ENCODE measurements at places on chromosomes 16 and 17.

GRCh38 chr16:1494129-1494640, 1.0 kb downstream of the TELO2 start:
- DNase-seq, result peak; percentile 68

GRCh38 chr17:78148286-78149016, 2.3 kb downstream of the C17orf99 start:
- DNase-seq, result no peak

GRCh38 chr17:78122216-78122930, 6.2 kb downstream of the TMC6 start:
- no peak for DNase-seq

- DNase-seq, result no peak
Measured at GRCh38 chr16:88196471-88197400, 186.0 kb upstream of the ZNF469 start.

GRCh38 chr17:10792151-10792550, 11.7 kb downstream of the TMEM238L start:
- no peak for DNase-seq

GRCh38 chr16:25141648-25142047, 30.1 kb downstream of the LCMT1 start:
- DNase-seq, result no peak

DNA sequence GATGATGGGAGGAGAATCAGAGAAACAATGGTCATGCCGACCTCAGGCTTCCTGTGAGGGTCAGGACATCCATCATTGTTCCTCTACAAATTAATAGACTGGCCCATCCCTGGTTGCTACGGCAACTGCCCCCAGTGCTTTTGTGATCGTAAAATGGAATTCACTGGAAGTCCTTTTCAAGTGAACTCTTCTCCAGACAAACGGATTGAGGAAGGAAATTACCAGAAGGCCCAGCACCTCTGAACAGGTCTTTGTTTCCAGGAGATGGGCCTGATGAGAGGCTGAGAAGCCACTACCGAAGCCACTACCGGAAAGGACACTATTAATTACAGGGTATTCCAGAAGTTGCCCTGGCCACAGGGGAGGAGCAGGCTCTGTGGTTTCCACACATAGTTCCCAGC, 126.0 kb downstream of the MGAT5B start:
- no peak for DNase-seq

GRCh38 chr16:72908362-72909167, 139.4 kb downstream of the ZFHX3 start:
- no peak for DNase-seq

DNA sequence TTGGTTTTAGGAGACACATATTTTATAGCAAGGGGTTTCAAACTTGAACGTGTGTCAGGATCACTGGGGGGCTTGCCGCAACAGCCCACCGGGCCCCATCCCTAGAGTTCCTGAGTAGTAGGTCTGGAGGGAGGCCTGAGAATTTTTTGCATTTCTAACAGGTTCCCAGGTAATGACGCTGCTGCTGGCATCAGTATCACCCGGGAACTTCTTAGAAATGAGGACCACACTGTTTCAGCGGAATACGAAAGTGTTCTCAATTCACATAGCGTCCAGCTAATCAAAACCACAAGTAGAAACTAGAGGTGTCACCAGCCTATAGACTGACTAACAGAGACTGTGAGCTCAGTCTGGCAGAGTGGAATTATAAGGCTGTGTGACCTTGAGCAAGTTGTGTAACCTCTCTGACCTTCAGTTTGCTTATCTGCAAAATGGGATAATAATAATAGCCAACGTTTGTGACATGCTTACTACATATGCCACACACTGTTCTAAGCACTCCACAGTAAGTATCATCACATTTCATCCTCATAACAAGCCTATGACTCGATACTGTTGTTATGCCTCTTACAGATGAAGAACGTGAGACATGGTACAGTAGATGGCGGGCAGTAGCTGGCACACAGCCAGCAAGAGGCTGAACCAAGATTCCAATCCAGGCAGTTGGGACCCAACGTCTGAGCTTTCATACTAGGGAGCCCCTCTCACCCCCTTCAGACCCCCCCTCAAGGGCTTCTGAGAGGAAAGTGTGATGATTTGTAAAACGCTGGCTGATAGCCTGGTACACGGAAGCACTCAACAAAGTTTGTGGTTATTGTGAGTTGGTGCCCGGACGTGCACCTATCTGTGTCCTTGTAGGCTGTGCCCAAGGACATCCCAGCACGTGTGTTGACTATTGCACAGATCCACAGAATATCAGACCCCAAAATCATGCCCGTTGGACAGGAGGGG, 4.6 kb upstream of the ICAM2 start:
- DNase-seq, result no peak

DNA sequence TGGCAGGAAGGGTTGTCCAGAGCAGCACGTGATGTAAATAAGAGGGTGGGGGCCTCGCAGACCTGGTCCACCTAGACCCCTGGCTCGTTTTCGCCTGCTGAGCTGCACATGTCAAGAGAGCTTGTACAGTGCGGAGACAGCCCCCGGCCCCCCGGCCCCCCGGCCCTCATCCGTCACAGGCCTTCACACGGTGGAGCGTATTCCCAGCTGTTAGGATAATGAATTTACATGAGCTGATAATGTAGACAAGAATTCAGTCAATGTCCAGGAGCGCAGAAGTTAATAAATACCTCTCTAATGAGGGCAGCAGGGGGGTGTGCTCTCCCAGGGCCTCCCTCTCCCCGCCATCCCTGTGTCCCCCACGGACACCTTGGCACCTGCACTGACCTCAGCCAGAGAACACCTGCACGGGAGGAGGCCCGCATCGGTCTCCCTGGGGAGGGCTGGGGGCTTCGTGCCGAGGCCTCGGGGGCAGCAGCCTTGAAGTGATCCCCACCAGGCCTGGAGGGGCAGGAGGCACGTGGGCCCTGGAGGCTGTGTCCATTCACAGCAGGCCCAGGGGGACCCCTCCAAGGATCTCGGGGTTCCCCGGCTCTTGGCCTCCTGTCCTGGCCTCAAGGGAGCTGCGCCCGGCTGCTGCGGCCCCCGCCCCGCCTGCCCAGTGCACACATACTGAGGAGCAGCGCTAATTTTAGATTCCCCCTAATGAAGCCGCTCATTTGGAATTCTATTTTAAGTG, 14.6 kb downstream of the GSE1 start:
- peak; percentile 57 for DNase-seq

DNA sequence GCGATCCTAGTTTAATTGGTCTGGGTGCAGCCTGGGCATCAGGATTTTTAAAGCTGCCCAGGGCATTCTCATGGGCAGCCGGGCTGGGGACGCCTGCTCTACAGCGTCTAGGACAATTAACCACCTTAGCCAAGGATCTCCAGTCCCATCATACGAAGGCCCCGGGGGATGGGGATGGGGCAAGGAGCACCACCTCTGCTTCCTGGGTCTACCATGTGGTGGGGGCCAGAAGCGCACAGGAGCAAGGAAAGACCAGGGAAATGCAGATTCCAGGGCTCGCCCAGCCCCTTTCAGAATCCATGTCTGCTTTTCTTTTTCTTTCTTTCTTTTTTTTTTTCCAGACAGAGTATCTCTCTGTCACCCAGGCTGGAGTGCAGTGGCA, 29.3 kb downstream of the TBC1D16 start:
- no peak for DNase-seq

- DNase-seq, result no peak
Measured at GRCh38 chr17:6305613-6306360, 129.1 kb downstream of the AIPL1 start.

DNA sequence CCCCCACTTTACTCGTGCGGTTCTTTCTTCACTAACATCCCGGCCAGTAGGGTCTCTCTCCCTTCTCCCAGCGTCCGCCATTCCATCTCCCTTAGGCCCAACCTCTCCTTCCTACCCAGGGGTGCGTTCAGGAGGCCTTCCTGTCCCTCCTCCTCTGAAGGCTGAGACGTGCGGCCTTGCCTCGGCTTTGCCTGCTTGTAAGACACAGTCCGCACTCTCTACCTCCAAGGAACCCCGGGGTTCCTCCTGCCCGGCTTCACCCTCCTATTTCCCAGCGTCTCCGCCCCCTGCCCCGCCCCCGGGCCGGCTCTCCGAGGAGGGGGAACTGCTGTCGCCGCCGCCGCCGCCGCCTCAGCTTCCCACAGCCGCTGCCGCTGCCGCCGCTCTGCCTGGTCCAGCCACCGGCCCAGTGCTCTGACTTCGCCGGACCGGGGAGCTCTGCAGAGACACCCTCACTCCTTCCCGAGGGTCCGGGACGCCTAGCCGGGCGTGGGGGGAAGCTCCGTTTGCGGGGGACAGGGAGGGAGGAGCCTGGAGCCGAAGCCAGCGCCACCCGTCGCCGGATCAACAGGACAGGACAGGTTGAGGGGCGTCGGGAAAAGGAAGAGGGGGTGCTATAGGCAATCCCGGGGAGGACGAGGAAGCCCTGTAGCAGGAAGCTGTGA, 1.2 kb upstream of the FGF11 start:
- DNase-seq, result peak; percentile 78

DNA sequence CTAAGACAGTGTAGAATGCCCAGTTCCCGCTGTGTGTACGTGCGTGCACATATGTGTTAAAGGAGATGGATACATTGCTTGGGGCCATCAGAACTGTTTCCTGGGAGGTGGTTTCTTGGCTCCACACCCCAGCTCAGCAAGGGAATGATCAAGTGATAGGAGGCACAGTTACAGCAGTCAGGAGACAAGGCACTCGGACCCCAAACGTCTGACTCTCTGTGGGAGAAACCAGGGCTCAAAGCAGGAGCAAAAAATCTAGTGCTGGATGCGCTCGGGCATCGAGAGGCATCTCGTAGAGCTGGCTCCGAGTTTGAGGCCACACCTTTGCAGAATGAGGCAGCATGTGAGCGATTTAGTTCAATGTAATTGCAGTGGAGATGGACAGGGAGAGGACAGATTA, 71.9 kb downstream of the RBBP6 start:
- no peak for DNase-seq

- no peak for DNase-seq
Measured at GRCh38 chr16:30394592-30395154, 547 bp upstream of the ZNF48 start.

DNA sequence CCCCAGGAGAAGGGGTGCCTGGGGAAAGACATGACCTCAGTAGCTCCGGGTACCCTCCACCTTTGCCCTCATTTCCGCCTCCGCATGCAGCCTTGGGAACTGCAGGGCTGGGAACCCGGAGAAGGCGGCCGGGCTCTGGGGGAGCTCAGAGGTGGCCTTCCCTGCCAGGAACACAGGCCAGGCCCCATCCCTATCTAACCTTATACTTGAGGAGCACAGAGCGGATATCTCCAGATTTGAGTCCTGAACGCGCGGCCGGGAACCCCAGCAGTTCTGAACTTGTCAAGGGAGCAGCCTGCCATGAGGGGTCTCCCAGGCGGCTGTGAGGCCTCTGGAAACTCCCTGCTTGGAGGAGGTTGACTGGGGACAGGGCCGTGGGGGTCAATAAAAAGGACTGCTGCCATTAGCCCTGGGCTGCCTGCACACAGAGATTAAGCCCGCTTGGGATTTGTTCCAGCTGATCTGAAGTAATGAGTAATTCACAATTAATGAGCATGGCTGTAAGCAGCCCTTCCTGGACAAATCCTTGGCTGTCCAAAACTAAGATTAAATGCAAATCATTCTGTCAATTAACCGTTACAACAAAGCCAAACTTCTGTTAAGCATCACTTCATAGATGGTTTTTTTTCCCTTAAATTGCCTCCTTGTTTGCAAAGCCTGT, 26.3 kb upstream of the METRNL start:
- DNase-seq, result peak; percentile 15

DNA sequence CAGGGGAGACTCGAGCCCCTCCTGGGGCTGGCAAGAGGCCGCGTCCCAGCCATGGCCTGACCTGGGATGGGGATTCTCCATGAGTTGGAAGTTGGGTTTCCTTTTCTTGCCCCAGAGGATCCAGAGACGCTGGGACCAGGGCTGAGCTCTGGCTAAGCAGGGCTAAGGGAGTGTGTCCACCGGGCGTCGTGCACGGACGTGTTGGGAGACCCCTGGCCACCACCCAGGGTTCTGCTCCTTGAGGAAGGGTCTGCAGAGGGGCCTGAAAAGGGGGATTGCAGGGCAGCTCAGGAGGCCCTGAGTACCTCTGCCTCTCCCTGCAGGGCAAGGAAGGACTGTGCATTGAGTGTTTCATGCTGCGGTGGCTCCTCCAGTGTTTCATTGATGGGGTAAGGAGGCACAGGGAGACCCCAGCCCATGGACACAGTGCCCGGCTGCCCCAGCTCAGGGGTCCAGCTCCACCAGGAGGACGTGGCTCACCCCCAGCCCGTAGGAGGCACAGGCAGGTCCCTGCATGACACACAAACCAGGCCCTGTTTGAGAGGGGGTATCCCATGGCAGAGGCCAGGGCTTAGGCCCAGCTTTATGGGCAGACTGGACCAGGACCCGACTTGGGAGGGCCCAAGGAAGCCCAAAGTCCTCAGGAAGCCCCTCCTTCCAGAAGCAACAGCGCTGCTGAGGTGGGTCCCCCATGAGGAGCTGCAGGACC, 47.5 kb downstream of the USP22 start:
- DNase-seq, result no peak

DNA sequence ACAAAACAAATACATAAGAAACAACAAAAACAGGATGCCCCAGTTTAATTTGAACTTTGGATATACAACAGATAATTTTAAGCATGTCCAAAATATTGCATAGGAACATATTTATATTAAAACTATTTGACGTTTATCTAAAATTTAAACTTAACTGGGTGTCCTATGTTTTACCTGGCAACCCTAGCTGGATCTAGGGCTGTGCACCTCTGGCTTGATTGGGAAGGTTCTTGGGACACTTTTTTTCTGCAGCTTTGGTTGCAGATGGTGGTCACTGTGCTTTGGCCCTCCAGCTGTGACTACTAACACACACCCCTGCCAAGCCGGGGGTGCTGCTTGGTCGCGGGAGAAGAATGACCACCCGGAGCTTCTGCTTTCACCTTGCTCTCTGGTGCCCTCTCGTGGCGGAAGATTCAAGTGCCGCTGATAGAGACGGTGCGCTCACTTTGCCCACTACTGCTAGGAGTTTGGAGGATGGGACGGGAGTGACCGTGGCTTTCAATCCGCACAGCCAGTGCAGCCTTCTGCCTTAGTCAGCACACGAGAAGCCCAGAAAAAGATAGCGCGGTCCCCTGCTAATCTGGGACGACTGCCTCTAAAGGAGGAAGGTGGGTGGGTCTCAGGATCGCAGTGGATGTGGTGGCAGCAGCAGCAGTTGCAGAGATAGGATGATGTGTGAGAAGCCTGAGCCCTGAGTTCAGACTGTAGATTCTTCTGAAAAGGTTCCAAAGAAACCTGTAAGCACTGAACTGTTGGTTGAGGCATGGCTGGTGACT, 6.7 kb downstream of the SPACA3 start:
- peak; percentile 69 for DNase-seq

DNA sequence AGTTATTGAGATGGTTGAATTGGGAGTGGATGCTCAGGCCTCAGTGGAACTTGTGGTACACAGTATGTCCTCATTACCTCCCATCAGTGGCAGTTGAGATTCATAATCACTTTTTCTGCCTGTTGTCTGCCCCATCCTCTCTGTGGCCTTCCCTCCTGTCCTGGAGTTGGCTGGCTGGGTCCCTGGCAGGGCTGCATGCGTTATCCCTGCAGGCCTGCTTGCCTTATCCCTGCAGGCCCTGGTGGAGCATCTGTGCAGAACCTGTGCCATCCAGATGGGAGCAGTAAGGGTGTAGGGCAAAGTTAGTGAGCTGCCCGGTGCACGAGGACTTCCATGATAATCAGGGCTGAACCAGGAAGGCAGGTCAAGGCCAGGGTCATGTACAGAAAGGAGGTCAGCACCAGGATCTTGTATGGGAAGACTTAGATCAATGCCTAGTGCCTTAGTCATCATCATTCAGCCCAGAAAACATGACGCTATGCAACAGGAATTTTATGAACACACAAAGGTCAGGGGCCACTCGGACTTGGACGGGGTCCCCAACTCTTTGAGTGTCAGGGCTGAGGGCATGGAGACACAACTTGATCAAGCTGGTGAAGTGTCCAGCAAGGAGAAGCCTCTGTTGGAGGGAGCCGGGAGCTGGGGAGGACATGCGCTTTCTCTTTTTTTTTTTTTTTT, 47.2 kb downstream of the ABCC1 start:
- no peak for DNase-seq

Measured in left ventricle myocardium inferior (tissue), 1 donor.